ENCODE measurements at places on chromosomes 6 and 20.

DNA sequence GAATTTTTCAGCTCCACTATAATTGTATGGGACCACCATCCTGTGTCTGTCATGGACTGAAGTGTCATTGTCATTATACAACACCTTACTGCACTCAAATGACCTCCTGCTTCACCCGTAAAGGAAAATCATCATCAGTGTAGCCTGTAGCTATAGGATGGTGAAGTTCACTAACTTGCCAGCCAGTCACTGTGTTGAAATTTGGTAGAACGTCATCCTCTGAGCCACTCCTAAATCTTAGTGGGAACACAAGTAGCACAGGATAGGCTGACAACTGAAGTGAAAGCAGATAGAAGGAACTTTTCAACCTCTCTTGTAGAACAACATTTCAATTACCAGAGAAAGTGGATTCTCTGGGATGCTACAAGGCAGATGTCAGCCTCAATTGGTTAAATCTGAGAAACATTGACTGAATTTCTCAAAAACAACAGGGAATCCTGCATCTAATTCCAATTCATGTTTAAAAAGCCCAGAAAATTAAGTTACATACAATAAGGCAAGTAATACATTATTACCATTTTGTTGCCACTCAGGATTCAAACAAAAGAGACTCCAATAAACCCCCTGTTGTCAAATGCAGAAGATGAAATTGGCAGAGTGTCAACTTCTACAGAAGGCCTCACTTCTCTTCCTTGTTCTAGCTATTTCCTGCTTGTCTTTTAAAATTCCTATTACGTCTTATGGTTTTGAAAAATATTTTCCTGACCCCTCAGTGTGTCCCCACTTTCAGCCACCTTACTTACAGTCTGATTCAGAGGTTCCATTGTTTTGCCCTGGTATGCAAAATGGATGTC, 647.9 kb upstream of the AGPAT4 start:
- DNase-seq: no peak

DNA sequence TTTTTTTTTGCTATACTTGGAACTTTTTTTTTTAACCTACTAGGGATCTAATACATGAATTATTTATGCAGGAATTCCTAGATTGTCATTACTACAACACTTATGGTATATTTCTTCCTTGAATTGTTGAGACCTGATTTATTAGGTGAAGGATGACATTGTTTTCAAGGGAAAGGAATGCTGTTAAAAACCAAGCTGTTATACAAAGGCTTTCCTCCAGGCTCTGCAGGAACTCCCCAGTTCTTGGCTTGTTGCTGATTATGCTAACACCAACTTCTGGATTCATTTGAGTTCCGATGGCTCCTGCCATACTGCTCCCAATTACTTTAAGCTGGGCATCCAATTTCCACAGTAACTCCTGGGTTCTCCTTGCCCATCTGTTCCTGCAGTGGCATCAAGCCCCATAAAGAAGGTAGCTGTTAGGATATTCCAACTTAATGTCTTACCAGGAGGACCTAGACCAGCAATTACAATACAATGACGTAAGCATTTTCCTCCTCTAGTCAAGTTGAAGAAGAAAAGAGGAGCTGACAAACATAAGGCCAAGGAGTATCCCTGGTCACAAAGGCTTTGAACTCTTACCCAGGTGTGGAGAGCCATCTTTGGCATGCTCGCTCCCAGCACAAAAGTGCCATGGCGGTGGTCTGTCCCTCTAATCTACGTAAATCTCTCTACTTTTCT, 215.9 kb upstream of the AGPAT4 start:
- DNase-seq: no peak

GRCh38 chr6:7112741-7113313, 5.1 kb downstream of the RREB1 start:
- DNase-seq: no peak

GRCh38 chr20:32941155-32941885, 62.9 kb downstream of the SUN5 start:
- no peak for DNase-seq

- no peak for DNase-seq
Observed at GRCh38 chr6:33018904-33019303, 9.5 kb upstream of the HLA-DOA start.

DNA sequence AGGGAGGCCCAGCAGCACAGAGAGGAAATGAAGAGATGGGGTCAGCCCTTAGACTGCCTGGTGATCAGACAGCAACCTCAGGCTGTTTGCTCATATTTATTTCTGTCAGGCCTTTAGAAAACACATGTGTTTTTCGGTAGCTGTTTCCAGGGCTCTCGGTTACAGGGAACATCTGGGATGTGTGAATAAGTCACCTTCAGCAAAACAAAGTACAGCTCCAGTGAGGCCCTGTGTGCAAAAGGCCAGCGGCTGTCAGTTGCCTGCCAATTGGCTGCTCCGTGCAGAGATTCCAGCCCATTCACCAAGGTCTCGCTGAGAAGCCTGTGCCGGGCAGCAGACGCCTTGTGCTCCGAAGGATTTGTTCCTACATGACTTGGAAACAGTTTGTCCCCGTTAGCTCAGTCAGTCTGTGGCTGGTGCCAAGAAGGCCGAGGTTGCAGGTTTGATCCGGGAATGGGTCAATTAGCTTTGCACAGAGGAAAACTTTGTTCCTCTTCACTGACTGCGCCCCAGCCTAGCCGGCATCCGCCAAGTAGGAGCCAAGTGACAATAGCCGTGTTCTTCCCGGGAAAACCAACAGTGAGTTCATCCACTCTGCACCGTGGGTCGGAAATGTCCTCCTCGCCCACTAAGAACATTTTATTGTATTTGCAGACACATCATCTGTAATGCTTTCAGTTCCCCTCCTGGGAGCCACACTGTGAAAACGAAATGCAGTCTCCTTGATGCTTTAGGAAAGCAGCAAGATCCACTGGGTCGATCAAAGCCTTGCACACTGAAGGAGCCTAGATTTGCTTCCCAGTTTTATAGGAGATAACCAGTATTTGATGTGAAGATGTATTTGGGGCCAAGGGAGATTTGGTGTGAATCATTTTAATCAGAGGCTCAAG, 315.4 kb upstream of the CDYL start:
- DNase-seq: no peak

DNA sequence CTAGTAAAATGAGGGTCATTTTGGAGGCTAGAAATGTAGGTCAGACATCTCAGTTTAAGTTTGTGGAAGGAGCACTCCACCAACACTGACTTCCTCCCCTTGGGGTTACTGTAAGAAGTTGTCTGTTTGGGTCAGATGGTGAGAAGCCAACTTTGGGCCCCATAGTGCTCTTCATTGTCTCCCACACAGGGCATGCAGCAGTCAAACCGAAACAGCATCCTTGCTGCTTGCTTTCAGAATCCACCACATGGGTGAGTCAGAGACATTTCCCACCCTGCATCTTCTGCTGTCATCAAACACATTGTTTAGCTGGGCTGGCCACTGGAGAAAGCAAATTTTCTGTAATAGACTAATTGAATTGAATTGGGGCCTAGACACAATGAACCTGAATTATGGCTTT, 16.8 kb downstream of the IL17F start:
- DNase-seq: no peak

DNA sequence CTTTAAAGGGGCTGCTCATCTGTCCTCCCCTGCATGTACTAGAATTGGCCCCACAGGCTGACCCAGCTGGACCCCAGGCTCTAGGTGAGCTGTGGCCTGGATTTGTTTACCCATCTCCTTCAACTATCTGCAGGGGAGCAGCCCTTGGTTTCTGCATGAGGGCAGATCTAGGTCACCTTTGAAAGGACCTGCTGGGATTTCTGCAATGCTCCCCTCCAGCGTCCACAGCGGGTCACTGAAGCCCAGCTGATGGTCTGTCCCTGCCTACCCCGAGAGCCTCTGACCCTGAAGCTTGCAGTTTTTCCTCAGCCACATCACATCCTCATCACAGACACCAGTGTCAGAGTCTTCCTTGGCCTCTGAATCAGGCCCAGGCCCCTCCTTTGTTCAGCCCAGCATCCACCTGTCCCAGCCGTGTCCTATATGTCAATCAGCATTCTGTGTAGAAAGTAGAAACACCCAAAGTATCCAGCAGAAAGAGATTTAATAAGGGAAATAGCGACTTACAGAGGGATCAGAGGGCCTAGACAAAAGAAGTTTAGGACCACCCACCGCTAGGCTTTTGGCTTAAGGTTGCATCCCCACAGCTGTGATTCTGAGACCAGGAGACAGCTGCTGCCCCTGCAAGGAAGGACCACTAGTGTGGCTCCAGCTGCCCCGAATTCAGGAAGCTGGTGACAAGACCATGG, 243.1 kb downstream of the LRFN2 start:
- DNase-seq: no peak

DNA sequence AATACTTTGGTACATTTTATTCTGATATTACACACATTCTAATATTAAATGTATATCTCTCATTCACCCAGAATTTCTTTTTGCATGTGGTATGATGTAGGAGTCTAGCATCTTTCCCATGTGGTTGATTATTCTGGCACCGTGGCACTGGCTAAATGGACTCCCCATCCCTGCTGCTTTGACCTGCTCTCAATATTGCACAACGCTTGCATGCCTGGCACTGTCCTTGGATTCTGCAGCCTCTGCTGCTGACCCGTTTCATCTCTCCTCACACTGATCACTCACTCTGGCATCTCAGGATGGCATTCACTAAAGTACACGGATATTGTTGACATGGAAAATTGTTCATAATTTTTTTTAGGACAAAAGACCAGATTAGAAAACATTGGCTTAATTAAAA, 11.5 kb upstream of the DACT2 start:
- no peak for DNase-seq

- DNase-seq: peak; percentile 64
Observed at GRCh38 chr6:112337209-112337638, 9.9 kb upstream of the RFPL4B start.

- DNase-seq: no peak
Observed at GRCh38 chr6:68008445-68008844, 626.6 kb upstream of the ADGRB3 start.
